ENCODE measurements at places on chromosomes 1 and 21.

- no peak for DNase-seq
Observed at GRCh38 chr1:207605444-207606361, 39.2 kb upstream of the CR1L start.

GRCh38 chr1:223219846-223220610 lies 77.0 kb upstream of the TLR5 start:
- DNase-seq: no peak

DNA sequence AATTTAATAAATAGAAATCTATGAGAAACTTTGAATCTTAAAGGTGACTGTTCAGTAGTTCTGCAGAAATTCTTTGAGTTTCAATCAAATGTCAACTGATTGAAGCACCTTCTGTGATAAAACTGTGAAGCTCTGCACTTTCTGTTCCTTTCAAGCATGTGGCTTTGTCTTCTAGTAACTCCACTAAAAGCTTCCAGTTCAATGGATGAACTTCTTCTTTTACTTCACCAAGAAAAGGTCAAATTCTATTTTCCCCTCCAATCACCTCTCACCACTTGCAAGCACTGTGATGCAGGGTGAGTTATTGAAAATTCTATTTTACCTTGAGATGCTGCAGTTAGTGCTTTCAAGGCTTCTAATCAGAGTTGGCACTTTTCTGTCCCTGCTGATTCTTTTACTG lies 515.3 kb upstream of the B3GALT2 start:
- peak; percentile 3 for DNase-seq

DNA sequence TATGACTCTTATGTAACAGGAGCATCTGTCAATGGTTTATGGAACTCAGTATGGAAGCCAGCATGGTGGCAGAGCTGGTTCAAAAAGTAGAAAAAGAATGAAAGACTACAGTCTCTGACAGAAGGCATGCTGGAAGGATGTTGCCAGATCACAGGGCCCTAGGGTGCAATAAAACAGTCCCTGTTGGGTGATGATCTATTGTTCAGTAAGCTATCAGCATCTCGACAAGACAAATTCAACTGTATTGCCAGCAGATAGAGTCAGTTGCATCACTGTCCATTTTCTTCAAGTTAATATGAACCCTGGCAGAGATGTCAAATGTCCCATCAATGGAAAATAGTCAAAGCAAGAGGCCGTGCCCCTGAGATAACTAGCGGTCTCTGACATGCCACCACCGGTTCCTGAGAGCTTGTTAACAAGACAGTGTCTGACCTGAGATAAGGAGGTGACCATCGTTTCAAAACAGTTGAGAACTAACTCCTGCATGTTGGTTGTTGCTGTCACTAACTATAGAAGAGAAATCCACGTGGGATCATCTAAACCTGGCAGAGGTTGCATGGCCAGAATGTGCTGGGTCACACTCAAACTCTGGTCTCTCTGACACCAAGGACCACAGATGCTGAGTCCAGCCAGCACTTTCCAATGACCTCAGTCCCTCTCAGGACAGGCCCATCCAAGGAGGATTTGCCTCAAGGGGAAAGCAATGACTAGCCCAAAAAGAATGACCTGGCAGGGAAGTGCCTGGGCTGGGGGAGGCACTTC lies 125.9 kb downstream of the RIPK4 start:
- DNase-seq: no peak

GRCh38 chr21:40128891-40129290 lies 261.7 kb downstream of the PCP4 start:
- DNase-seq: no peak

- DNase-seq: no peak
Observed at GRCh38 chr1:204361341-204361771, 1.6 kb upstream of the PLEKHA6 start.

DNA sequence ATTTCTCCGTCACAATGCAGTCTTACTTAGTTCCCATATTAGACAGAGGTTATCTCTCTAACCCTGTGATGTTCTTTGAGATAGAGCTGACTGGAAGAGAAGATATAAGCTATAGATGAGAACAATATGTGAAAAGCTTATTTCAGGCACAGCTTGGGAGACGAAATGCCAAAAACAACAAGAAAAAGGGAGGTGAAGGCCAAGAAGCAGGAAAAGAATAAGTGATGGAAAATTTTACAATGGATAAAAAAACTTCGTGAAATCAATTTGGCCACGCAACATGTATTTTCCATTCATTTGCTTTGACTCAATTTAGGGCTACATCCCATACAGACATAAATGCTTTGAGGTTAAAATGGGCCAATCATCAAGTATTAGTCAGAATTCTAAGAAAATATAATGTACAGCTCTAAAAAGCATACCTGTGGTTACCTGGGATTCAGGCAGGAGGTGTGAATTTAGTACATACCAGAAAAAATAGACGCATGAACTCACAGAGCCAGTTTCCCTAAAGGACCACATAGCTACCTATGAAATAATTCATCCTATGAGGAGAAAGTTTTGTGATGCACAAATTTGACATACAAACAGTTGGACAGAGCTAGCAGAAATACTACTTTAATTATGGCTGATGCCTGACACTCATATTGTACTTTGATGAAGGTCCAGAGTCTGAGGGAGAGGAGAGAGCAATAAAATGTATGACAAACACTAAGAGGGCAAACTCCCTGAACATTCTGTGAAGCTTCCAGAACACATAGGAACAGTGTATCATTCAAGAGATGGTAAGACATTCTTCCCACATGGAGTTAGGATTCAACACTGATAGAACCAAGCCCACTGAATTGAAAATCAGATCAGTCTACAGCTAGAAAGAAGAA lies 12.1 kb downstream of the RGS1 start:
- no peak for DNase-seq

- DNase-seq: no peak
Observed at GRCh38 chr1:230900984-230901383, 32.7 kb upstream of the C1orf198 start.

- DNase-seq: no peak
Observed at GRCh38 chr21:23542097-23542496, 2065.2 kb downstream of the MRPL39 start.

- no peak for DNase-seq
Observed at GRCh38 chr1:114521396-114522263, 10.6 kb upstream of the TRIM33 start.

DNA sequence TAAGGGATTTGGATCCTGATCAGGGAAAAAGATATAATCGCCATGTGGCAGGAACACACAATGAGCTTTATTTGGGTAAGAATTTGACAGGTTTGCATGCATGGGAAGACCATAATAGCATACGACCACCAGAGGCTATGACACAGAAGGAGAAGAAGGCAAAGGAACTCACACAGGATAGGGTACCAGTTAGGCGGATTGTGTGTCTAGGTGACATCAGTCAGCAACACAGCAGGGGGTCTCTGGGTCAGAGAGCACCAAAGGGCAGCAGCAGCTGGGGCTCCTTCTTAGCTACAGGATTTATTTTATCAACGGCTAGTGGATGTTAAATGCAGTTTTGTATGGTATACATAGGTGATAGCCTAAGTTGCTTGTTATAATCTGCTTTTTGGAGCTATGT lies 551.3 kb downstream of the KCNT2 start:
- DNase-seq: no peak

DNA sequence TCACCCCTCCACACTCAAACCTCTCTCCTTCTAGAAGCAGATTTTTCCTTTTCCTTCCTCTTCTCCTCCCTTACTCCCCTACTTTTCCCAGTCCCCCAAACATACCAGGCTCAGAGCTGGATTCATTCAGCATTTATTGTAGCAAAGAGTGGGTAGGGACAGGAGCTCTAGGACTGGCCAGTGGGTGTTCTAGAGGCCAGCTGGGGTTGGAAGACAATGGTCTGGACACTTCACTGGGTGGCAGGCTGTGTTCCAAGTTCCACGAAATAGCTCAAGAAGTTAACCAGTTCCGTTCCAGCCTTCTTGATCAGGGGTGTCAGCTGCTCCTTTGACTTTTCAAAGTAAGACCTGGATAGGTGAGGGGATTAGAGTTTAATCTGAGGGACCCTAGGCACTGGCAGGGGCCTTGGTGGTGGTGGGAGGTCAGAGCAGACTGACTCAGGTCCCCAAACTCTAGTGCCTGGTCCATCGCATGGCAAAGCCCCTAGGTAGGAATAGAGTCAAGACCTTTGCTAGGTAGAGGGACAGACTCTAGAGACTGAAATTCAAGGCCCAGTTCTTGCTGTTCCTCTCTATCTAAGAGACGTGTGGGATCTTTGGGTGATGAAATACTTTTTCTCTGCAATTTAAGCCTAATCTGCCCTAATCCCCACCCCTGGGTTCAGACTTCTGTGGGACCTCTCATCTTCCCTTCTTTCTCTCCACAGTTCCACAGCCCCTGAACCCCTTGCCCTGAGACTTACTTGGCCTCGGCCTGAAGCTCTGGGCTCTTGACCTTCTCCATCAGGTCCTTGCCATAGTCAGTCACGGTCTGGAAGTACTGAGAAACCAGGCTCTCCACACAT lies 1.0 kb downstream of the APOA2 start:
- no peak for DNase-seq

DNA sequence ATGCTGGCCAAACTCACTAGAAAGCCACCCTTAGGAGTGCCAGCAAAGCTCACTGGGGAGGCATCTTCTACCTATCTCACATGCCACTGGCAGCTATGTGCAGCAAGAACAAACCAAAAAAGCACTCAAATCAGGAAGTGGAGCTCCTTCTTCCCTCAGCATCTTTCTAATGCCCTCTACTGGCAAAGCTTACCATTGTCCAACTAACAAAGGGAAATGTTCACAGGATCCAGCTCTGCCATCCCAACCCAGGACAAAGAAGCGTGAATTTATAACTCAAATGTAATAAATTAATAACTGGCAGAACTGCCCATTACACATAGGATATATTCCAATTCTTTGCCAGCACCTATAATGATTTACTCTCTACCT lies 38.9 kb downstream of the LEPR start:
- peak; percentile 44 for DNase-seq

DNA sequence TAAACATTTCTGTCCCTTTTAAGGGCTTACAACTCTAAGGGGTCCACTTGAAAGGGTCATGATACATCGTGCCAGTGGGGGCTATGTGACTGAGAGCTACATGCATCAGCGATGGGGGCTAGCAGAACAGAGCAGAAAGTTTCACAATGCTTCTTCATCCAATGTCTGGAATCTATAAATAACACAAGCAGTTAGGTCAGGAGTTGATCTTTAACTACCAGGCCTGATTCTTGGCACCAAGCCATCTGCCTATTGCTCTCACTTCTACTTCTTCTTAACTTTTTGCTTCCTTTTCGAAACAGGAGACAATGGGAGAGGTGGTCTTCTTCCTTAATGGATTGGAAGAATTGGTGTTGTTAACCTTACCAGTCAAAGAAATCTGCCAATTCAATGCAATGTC lies 410.0 kb downstream of the TGFB2 start:
- DNase-seq: no peak

DNA sequence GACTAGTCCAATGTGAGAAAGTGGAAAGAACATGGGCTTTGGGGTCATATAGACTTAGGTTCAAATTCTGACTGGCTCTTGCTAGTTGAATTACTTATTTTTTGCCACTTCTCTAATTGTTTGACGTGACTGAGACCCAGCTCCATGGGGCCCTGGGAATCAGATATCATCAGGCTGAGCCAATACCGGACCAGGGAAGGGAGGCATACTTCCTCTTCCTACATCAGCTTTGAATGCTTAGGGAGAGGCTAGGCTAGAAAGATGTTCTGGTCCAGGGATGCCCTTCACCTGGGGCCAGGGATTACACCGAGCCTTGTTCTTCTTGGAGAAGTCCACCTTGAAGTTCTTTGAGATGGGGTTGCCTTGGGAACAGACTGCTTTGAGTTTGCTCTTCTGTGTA lies 3.7 kb upstream of the NR1I3 start:
- DNase-seq: no peak

DNA sequence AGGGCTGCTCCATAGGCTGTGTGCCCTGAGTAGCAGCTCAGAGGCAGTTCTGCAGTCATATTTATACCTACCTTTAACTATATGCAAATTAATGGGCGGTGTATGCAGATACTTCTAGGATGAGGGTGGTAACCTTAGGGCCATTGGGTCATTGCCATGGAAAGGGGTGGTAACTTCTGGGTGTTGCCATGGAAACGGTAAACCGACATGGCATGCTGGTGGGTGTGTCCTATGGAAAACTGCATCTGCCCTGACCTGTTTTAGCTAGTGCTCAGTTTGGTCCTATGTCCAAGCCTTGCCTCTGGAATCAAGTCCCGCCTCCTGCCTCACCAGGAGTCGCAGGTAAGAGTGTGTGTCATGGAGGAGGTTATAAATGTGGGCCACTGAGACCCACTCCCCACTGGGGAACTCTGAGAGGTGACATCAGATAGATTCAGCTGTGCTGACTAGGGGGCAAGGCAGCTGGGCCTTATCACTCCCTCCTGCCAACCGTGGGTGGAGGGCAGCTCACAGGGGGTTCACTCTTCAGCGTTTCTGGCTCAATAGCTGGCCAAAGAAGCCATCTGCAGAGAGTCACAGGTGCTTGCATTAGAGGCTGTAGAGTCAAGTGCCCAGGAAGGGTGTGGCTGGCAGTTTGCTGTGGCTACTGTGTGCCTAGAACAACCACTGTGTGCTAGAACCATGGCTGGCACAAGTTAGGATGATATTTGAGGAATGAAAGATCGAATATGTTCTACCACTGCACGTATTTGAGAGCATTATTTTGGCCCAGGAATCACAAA lies 19.0 kb downstream of the BACE2 start:
- no peak for DNase-seq

DNA sequence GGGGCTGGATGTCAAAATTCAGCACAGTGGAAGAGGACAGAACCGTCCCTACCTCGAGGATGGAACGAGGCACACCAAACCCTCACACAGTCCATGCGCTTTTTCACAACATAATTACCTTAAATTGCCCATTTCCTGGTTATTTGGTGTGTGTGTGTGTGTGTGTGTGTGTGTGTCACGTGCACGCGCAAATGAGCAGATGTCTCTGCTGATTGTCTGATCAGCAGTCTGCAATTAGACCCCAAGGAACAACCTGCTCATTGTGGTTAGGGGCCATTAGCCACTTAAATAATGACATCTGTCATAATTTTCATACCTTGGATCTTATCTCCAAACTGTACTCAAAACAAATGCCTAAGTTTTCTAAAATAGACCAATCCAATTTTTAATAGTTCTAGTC lies 23.2 kb downstream of the AVPR1B start:
- DNase-seq: no peak

GRCh38 chr1:236581528-236581927 lies 22.8 kb downstream of the HEATR1 start:
- no peak for DNase-seq

DNA sequence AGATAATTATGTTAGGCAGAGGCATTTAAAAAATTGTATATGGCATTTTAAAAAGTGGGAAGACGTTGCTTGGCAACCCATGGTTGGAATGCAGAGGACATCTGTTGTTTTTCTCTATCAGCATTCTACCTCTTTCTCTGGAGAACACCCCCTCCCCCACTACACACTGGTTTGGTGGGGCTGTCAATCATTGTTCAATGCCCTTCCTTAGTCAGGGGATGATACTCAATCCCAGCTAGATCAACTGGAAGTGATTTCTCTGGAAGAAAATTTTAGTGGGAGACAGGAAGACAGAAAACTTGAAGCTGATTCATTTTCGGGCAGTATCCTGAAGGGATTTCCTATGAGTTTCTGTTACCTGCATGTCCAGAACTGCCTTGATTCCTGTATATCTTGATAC lies 35.7 kb upstream of the CAP1 start:
- DNase-seq: no peak
